ENCODE measurements at places on chromosomes 7 and 10.

- no peak for DNase-seq
Measured at GRCh38 chr10:113434315-113434714, 118.5 kb upstream of the HABP2 start.

- DNase-seq = no peak
Measured at GRCh38 chr10:44300666-44301649, 83.9 kb downstream of the CXCL12 start.

- no peak for DNase-seq
Measured at GRCh38 chr10:45091968-45092367, 91.2 kb downstream of the ZNF22 start.

DNA sequence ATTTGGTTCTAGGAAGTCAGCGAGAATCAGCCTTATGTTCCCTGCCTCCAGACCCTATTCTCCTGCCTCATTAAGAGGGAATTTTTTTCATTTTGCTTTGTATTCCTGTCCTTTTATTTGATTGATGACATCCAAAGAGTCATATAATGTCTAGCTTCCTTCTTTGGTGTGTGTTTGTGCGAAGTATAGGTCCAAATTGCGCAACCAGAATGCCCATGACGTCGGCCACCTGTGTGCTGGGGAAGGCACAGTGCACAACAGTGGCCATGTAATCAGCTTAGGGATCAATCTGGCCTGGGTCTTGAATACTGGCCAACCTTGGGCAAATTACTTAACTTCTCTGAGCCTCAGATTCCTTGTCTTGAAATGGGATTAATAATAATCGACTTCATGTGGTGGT, 206.2 kb downstream of the VTI1A start:
- no peak for DNase-seq

- no peak for DNase-seq
Measured at GRCh38 chr7:103031781-103032180, 42.8 kb downstream of the FBXL13 start.

GRCh38 chr10:125118011-125118611, 42.3 kb downstream of the CTBP2 start:
- DNase-seq = no peak

GRCh38 chr7:119900996-119901672, 371.8 kb upstream of the KCND2 start:
- DNase-seq = no peak

GRCh38 chr7:44772867-44773266, 23.6 kb upstream of the PPIA start:
- no peak for DNase-seq

- DNase-seq = no peak
Measured at GRCh38 chr7:47421456-47421855, 160.5 kb downstream of the TNS3 start.

- no peak for DNase-seq
Measured at GRCh38 chr10:17835688-17836087, 26.5 kb downstream of the MRC1 start.

DNA sequence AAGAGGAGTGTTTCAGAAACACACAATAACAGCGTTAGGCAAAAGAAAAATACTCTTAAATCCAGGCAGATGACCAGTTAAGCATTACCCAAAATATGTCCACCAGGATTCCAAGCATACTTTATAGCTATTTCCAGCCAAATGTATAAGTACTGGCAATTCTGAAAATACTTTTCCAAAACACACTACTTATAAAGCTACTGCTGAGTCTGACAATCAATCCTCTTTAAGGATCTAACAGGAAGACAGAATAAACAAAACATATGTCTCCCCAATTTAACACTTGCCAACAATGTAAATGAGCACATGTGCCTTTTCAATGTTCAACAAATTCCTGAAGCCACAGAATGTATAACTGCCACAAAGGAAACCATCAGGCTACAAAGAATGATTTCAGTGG, 370.9 kb downstream of the SORCS1 start:
- no peak for DNase-seq

- no peak for DNase-seq
Measured at GRCh38 chr7:120864141-120864900, 6.4 kb upstream of the TSPAN12 start.

DNA sequence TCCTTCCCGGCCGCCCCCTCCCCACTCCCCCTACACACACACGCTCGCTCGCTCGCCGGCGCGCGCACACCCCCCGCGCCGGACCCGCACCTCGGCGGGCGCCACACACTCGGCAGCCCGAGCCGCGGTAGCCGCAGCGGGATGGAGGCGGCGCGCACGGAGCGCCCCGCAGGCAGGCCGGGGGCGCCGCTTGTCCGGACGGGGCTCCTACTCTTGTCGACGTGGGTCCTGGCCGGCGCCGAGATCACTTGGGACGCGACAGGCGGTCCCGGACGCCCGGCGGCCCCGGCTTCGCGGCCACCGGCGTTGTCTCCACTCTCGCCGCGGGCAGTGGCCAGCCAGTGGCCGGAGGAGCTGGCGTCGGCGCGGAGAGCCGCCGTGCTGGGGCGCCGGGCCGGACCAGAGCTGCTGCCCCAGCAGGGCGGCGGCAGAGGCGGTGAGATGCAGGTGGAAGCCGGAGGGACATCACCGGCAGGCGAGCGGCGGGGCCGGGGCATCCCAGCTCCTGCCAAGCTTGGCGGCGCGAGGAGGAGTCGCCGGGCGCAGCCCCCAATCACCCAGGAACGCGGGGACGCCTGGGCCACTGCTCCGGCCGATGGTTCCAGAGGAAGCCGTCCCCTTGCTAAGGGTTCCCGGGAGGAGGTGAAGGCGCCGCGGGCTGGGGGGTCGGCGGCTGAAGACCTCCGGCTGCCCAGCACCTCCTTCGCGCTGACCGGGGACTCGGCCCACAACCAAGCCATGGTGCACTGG, at the start of gene SORCS3:
Gene SORCS3, plus strand, starts transcription at position 104 of the 750 bp plus-strand sequence.
- DNase-seq = no peak

DNA sequence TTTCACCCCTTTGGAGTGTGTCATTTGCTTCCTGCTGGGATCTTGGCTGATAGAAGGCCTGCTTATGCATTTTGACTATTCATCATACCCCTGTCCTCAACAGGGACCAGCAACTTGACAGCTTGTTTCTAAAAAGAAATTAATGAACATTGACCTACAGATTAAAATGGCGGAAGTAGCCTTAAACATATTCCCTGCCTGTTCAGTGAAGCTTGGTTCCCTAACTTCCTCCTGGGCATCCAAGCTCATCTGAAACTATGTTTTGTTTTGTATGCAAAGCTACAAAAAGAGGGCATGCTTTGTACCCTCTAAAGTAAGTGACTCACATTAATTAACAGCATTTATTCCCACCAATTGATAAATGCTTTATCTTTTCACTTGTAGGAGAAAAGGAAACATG, 26.8 kb upstream of the CDK14 start:
- DNase-seq = no peak

- DNase-seq = no peak
Measured at GRCh38 chr7:76086070-76086469, 38.2 kb downstream of the MDH2 start.

DNA sequence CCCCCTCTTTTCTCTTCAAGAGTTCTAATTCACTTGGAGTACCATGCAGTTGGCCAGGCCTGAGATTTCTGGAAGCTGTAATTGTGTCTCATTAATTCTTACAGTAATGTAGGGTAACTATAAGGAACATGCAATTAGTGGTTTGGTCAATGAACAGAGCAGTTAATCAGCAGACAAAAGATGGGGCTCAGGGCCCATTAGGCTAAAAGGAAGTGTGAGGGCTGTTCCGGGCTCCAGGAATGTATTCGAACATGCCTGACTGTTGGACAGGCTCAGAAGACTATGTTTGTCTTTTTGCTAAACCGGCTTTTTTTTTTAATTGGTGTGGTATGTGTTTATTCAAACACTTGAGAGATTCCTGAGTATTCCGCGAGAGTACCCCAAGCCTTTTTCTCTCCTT, 42.5 kb upstream of the FZD8 start:
- no peak for DNase-seq

- no peak for DNase-seq
Measured at GRCh38 chr10:80579181-80579763, 41.6 kb downstream of the SH2D4B start.

- DNase-seq = no peak
Measured at GRCh38 chr7:75712517-75713361, 26.0 kb downstream of the HIP1 start.

GRCh38 chr10:131964298-131964697, 17.4 kb downstream of the BNIP3 start:
- no peak for DNase-seq

DNA sequence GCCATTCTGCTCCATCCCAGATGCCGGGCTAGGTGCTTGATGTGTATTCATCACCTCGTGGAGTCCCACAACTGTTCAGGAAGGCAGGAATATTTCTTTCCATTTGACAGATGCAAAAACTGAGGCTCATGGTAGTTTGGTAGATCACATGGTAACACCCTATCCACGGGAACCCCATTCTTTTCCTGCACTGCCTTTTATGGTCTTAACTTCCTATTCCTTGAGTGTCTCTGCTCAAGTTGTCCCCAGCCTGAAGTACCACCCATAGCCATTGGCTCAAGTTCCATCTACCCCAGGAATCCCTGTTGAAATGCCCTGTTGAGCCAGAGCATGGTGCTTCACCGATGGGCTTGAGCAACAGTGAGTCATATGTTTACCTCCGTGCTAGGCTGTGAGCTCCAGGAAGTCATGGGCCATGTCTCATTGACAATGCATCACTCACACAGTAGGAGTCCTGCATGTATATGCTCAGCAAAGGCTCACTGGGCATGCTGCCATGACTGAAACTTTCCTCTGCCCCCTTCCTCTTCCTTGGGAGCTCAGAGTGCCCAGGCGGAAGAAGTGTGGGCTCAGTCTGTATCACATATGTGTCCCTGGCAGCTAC, 71.7 kb upstream of the ADAM12 start:
- no peak for DNase-seq

GRCh38 chr10:35639021-35639727, 2.9 kb downstream of the FZD8 start:
- DNase-seq = no peak

DNA sequence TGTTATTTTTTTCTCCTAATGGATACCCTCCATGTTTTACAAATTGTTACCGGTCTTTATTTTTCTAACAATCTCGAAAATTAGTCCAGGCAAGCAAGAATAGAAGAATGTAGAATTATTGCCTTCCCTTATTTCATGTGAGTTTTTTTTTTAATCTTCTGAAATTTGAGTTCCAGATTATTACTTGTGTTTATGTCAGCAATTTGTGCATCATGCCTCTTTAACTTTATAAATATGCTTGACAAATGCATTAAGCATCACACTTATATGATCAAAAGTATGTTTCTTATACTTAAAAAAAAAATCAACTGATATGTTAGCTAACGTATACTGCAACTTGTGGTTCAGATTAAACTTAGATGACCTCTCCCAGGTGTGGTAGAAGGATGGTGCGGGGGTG, 242.7 kb upstream of the VSTM2A start:
- DNase-seq = no peak

GRCh38 chr10:49760789-49761188, 1.3 kb downstream of the OGDHL start:
- DNase-seq = no peak

GRCh38 chr7:69402696-69403095, 195.6 kb upstream of the AUTS2 start:
- DNase-seq = no peak

DNA sequence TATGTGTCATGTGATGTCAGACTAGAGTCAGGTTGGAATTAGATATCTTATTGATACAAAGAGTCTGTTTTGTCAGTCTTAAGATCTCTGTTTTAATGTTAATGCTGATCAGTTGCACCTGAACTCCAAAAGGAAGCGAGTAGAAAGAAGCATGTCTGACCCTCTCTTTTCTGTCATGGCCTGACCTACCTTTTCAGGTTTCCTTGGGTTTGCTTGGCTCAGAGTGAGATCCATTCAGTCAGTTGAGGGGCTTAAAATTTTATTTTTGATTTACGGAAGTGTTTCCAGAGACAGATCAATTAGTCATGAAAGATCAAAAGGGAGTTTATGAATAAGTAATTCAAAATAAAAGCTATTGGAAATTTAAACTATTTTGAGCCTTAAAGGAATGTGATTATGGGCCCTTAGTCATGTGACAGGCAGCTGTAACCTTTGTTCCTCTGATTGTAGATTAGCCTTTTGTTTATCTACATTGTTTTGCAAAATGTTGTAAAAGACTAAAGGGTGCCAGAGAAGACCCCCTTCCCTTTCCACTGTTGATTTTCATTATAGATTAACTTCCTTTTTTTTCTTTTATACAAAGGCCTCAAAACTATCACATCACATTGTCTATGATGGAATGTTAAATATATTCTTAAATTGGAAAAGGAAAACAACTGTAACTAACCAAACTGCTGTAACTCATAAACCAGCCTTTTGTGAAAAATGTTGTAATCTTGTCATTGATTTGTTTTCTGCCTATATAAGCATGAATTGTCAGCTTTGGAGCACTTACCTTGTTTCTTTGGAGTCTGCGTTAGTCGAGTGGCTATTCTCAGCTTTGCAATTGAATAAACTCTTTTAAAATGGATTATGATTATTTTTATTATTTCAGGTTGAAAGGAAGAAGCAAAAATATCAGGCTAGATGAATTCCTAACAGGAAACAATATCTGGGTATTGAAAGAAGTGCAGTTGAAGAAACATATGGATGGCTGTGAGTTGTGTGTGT, 195.5 kb upstream of the MBL2 start:
- DNase-seq = no peak

DNA sequence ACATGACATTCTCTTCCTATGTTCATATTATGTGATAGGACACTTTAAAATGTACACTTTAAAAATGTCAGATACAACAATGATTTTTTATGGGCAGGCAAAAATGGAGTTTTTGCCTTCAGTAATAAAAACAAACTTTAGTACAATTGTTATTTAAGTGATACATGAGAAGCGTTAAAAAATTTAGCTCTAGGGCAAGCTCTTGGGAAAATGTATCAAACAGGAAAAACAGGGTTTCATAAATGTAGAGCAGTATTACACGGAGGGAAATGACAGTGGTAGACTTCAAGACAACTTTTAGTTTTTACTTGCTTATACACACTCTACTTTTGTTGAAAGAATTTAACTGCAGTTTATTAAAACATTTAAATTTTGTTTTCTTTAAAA, 1.5 kb downstream of the FHIP2A start:
- no peak for DNase-seq

DNA sequence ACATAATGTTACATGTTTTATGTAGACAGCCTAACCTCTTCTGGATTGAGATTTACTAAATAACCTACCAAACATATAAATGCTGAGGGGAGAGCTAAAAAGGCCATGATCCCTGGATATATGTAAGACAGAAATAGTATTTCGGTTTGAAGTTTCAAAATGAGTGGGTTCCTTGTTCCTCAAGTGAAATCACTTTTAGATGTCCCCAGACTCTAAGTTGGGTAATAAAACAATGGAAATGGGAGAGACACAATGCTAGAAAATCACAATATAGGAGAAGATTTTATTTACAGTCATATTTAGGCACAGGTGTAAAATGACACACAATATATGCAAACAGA, 56.5 kb downstream of the SHTN1 start:
- no peak for DNase-seq
